Stimulated activated CD4-positive, alpha-beta T cell treated with anti-CD3 and anti-CD28 coated beads, TNF-alpha, amount 100 ng/mL, for 48 hours (primary cell): ENCODE measurements at places on chromosomes 12 and 14.

GRCh38 chr12:109786799-109787198, 46.4 kb downstream of the TRPV4 start:
- DNase-seq: no peak

GRCh38 chr14:50344116-50344775, 32.1 kb downstream of the DMAC2L start:
- DNase-seq: peak; percentile 65

GRCh38 chr14:61430066-61430757, 108.8 kb downstream of the PRKCH start:
- DNase-seq: no peak

GRCh38 chr12:116241157-116241759, 36.2 kb downstream of the MED13L start:
- DNase-seq: no peak

DNA sequence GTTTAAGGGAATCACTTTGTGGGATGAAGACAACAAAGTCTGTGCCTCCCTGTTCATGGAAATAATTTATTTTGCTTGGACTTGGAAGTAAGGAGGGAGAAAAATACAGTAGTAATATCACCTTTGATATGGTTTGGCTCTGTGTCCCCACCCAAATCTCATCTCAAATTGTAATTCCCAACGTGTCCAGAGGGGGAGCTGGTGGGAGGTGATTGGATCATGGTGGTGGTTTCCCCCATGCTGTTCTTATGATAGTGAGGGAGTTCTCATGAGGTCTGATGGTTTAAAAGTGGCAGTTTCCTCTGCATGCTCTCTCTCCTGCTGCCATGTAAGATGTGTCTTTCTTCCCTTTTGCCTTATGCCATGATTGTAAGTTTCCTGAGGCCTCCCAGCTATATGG, 460.7 kb downstream of the NOVA1 start:
- DNase-seq: no peak

- DNase-seq: no peak
Measured at GRCh38 chr12:59115526-59115925, 195.2 kb upstream of the LRIG3 start.

DNA sequence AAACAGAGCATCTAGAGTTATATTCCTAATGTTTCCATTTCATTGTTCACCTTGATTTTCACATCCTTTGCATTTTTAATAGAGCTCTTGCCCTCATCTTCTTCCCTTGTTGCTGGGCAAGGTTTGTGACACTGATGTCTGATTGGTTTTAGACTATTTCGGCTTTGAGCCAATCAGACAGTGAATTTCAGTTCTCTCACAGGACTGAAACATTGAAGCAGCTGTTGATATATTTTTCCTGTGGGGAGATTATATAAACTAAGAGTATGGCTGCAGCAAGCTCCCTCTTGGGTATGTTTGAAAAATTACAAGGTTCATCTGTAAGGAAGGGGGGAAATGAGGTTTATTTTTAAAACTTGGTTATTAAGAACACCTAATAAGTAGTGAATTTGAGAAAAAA, 51.2 kb downstream of the ATF7IP start:
- DNase-seq: no peak

- no peak for DNase-seq
Measured at GRCh38 chr12:43222796-43223195, 329.2 kb downstream of the ADAMTS20 start.

DNA sequence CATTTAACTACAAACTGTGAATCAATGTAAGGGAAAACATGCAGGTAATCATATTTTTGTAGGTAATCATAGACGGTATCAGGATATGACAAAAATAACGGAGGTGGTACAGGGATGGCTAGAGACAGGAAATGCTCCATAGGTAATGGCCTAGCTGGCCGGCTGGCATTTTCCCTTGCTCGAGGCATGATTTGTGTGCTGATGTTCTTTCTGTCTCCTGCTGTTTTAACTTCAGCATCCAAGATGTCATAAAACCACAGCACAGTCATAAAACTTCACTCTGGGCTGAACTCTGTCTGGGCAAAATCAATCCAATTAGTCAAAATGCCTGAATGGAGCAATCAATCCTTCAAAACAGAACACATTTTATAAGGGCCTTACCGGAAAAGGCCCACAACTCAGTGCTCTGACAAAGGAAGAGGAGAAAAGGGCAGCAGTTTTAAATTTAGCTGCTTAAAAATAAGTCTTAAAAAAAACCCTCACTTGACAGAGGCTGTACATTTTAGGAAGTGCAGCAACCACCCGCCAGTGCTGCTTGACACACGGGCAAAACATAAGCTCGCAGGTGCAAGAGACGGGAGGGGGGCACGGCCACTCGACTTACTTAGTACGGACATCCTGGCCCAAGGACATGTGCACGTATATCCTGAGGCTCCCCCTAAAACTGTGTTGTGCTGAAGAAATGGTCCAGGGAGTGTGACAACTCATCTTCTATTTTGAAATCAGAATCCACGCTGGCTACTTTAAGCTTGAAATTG, 40.5 kb upstream of the GPR68 start:
- DNase-seq: no peak
